Stimulated activated CD8-positive, alpha-beta memory T cell treated with anti-CD3 and anti-CD28 coated beads, Interleukin-2, amount 100 ng/mL, for 1 hour (primary cell): ENCODE measurements at places on chromosomes 5 and 9.

- DNase-seq, result no peak
These were observed 28.8 kb upstream of the PLIN2 start for GRCh38 chr9:19156026-19156474.

DNA sequence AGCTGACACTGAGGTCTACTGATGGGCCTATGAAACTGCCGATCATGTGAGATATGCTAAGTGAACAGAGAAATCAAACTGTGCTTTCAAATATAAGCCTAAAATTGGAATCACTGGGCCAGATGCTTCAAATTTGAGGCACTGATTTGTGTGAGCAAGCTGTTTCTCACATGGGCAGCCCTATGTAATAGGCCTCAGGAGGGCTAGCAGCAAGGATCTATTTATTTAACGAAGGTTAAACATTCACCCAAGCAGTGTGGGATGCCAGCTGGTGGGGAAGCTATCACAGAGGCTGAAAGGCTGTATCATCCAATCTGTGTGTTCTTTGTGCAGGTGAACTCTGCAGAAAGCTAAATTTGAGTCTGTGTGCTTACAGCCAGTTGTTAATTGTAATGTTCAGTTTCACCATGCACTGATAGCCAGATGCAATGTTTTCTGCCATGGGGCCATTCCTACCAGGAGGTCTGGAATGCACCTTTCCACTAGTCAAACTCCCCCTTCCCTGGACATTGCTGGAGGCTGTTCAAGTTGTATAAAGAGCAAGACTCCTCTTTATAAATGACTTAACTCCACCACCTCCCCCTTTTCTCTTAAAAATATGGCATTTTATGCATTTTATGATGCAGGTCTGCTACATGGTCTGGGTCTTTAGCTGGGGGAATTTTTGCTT is 228.9 kb downstream of the SH3GL2 start:
- DNase-seq, result no peak

DNA sequence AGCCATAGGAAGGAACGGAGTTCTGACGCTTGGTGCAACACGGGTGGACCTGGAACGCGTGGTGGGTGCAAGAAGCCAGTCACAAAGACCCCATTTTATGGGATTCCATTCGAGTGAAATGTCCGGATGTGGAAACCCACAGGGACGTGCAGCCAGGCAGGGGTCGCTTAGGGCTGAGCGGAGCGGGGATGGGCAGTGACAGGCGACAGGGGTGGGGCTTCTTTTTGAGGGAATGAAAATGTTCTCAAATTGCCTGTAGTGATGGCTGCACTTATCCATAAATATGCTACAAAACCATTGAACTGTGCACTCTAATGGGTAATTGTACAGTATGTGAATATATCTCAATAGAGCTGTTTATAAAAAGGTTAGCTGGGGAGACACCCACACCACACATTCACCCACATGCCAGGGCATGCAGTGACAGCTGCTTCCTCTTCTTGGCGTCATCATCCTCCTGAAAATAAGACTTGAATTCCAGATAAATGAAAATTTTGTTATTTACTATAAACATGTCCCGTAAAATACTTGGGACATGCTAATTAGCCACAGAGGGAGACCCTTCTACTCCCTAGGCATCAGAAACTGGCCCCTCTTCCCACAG is 71.3 kb upstream of the OLFM1 start:
- DNase-seq, result no peak

GRCh38 chr9:126516936-126517832 is 96.5 kb upstream of the LMX1B start:
- DNase-seq, result peak; percentile 11

GRCh38 chr9:72753266-72753893 is 199.5 kb downstream of the ALDH1A1 start:
- DNase-seq, result no peak

DNA sequence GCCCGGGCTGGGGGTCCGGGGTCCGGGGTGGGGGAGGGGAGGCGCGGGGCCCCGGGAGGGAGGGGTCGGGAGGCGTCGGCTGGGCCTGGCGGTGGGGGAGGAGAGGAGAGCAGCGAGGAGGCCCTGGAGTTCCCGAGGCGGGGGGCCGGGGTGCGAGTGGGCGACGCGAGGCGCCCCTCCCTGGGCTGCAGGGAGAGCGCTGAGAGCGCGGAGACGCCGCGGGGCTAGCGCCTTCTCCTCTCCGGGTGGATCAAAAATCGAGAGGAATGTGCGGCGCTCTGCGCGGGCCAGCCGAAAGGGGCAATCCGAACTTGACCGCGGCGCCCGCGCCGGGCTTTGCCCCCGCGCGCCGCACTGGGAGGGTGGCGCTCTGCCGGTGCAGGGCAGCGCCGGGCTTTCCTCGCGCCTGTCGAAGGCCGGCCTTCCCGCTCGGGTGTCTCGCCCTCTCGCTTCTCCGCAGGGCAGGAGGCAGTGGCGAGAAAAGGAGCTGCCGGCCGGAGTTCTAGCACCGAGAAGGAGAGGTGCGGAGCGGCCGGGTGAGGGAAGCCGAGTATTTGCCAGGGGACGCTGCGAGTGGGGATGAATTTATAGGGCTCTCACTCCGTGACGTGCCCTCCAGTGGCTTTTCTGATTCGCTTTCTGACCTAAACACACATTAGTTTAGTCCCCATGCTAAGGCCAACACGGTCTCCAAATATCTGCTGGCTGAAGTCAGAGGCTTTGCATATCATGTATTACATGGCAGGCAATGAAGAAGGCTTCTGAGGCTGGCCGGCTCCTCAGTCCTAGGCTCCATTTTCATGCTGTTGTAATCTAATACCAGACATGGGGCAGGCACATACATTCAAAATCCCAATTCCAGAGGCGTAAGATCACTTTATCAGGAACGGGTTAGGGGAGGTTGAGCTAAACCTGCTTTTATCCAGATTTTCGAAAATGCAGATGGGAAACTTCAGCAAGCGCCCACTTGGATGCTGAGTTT is 503 bp upstream of the GDNF start:
- no peak for DNase-seq

DNA sequence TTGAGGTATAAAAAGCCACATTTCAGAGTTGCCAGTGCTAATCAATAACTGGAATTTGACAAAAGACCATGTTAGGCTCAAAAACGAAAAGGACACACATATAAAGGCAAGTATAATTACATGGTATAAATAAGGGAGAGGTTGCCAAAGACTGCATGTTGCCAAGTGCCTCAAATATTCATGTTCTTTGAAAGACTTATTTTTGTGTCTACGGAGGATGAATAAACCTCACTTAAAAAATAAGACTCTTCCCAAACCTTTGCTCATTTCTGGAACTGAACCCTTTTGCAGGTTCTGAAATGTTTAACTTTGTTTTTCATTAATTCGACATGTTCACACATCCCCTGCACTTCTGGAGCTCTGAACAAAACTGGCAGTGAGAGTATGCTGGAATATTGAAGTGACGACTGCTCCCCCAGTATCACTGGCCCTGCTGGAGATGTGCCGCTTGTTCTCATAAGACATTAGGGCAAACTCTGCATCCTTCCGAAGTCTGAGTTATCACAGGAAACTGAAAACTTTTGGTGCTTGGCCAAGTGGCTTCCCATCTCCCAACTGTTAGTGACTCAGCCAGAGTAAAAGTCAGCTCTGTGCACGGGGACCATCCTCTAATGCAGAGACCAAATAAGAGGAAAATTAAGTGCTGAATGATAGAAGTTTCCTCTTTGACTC is 336.8 kb downstream of the GLIS3 start:
- DNase-seq, result no peak

- no peak for DNase-seq
These were observed 30.4 kb downstream of the NR3C1 start for GRCh38 chr5:143373076-143373475.

- DNase-seq, result no peak
These were observed 63.8 kb upstream of the ZNF462 start for GRCh38 chr9:106799152-106799551.

DNA sequence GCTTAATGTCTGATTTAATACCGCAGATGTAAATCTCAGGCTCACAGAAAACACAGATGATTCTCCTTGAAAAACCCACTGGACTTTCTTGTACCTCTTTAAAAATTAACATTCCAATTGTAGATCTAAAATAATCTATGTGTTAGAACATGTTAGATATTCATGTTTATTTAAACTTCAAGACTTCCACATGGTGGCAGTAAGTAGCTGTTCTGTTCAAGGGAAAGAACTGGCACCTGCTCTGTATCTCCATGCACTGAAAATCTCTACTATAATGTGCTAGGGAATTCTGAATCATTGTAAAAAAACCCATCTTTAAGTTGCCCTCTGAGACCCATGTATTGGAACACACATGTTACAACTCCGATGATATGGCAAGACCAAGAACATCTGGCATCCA is 366.9 kb downstream of the DMRTA1 start:
- DNase-seq, result no peak
